Activated naive CD8-positive, alpha-beta T cell treated with anti-CD3 and anti-CD28 coated beads for 36 hours (primary cell): ENCODE measurements at places on chromosomes 4 and X. TPM values are rescaled to one million over a fixed set of nuclear protein-coding genes. Genes with fewer than 3 reads are reported as not detected.

The CYLC1 gene
- not detected for total RNA-seq

The ARHGAP6 gene
- not detected for total RNA-seq

The MAGEA8 gene
- not detected for total RNA-seq

The H2BW1 gene
- total RNA-seq, result not detected

The FRMD7 gene
- total RNA-seq, result not detected

The LPAR4 gene
- total RNA-seq, result not detected

The GATA1 gene
- not detected for total RNA-seq

The RAB9B gene
- 0.60 TPM for total RNA-seq

The AMMECR1 gene
- 11.6 TPM for total RNA-seq

The EMCN gene
- total RNA-seq, result not detected

The PNMA3 gene
- 1.9 TPM for total RNA-seq

The HERC5 gene
- total RNA-seq, result 12.2 TPM

- H3K4me3 ChIP-seq, result no peak overlapping the region
- no peaks in the 10 kb centered on the region for H3K36me3 ChIP-seq
- no peak for DNase-seq
These were observed 64.8 kb upstream of the GK2 start for GRCh38 chr4:79472693-79473438.

GRCh38 chrX:120242813-120243212, 7.8 kb upstream of the ZBTB33 start:
- peaks cover under 1% of the 10 kb centered on the region for H3K36me3 ChIP-seq
- no peaks in the 10 kb centered on the region for H3K27me3 ChIP-seq
- DNase-seq, result no peak
- no peak overlapping the region for H3K27ac ChIP-seq
- H3K4me3 ChIP-seq, result no peak overlapping the region

DNA sequence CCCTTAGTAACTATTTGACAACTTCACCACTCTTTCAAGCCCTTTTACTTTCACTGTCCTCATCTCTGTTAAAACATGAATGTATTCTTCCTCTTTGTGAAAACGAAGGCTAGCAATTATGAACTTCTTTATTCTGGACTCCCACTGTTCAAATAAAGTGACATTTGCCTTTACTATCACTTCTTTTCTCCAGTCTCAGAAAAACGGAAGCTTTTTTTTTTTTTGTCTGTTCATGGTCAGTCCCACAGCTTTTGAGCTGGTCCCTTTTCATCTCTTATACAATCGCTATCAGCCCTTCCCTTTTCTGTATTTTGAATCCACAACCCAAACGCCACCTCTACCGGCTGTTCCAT, 327.7 kb downstream of the DKK2 start:
- no peak overlapping the region for H3K27ac ChIP-seq
- H3K4me1 ChIP-seq, result no peaks in the 10 kb centered on the region
- no peak for DNase-seq
- no peaks in the 10 kb centered on the region for H3K27me3 ChIP-seq

GRCh38 chrX:149069899-149070298, 435.2 kb downstream of the IDS start:
- H3K36me3 ChIP-seq, result no peaks in the 10 kb centered on the region
- no peak overlapping the region for H3K4me3 ChIP-seq
- no peak for DNase-seq
- no peak overlapping the region for H3K27ac ChIP-seq

GRCh38 chrX:49103637-49104036, 19.9 kb downstream of the GPKOW start:
- peaks cover 4% of the 10 kb centered on the region for H3K36me3 ChIP-seq
- no peak overlapping the region for H3K27ac ChIP-seq
- no peak for DNase-seq
- H3K4me3 ChIP-seq, result no peak overlapping the region
- H3K27me3 ChIP-seq, result no peaks in the 10 kb centered on the region

GRCh38 chrX:119880076-119880475, 8.4 kb downstream of the NDUFA1 start:
- no peak for DNase-seq
- no peak overlapping the region for H3K4me3 ChIP-seq
- no peaks in the 10 kb centered on the region for H3K27me3 ChIP-seq
- H3K4me1 ChIP-seq, result peaks cover 12% of the 10 kb centered on the region
- H3K36me3 ChIP-seq, result peaks cover 7% of the 10 kb centered on the region

DNA sequence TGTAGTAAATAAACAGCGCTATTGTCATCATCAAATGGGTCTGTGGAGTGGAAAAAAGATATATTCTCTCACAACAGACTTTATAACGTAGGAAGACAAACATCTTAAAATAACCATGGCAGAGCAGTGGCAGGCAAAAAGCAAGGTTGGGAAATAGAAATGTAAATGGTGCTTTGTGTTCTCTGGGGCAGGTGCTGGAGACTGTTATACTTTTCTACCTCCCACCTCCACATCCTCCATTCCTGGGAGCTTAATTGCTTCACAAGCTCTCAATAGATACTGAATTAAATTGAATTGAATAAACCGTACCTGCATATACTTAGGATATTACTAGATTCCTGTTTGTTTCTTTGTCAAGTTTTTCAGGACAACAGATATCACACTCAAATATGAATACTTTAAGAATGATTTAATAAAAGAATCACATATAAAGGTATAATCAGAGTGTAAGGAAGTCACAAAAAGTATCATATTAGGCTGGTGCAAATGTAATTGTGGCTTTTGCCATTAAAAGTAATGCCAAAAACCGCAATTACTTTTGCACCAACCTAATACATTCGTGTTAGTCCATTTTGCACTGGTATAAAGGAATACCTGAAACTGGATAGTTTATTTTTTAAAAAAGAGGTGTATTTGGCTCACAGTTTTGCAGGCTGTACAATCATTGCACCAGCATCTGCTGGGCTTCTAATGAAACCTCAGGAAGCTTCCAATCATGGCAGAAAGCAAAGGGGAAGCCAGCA, 367.3 kb downstream of the GRIA2 start:
- H3K27ac ChIP-seq, result no peak overlapping the region
- DNase-seq, result no peak
- H3K4me1 ChIP-seq, result no peaks in the 10 kb centered on the region
- no peaks in the 10 kb centered on the region for H3K27me3 ChIP-seq
- no peaks in the 10 kb centered on the region for H3K36me3 ChIP-seq

GRCh38 chrX:119399772-119400101, 601 bp downstream of the SLC25A43 start:
- H3K36me3 ChIP-seq, result no peaks in the 10 kb centered on the region
- H3K4me1 ChIP-seq, result peaks cover 22% of the 10 kb centered on the region
- DNase-seq, result no peak
- no peak overlapping the region for H3K27ac ChIP-seq
- H3K4me3 ChIP-seq, result peak overlapping the region; percentile 73

GRCh38 chr4:5552451-5552850, 155.9 kb downstream of the EVC2 start:
- H3K27me3 ChIP-seq, result no peaks in the 10 kb centered on the region
- H3K27ac ChIP-seq, result no peak overlapping the region
- H3K4me3 ChIP-seq, result no peak overlapping the region

DNA sequence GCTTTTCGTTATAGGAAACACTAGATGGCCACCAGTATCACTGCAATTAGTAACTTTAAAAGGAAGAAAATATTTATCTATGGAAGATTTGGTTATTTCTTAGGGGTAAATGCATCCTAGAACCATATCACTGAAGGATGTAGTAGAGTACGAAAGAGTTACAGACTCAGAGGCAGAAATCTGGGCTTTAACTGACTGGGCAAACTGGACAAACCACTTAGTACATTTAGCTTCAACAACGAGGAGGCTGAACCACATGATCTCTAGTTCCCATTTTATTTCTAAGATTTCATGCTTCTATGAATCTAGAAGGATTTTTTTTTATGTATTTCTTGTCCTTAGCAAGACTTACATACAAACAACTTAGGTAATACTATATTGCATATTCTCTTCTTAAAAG, 93.0 kb downstream of the SMARCA5 start:
- H3K36me3 ChIP-seq, result peaks cover 5% of the 10 kb centered on the region
- no peak for DNase-seq
- H3K27ac ChIP-seq, result no peak overlapping the region
- no peak overlapping the region for H3K4me3 ChIP-seq

GRCh38 chr4:7813674-7814073, 126.0 kb downstream of the AFAP1 start:
- DNase-seq, result no peak
- H3K4me1 ChIP-seq, result peaks cover 6% of the 10 kb centered on the region
- H3K4me3 ChIP-seq, result no peak overlapping the region

GRCh38 chrX:20477219-20477618, 210.5 kb upstream of the RPS6KA3 start:
- H3K36me3 ChIP-seq, result no peaks in the 10 kb centered on the region
- DNase-seq, result no peak
- no peak overlapping the region for H3K4me3 ChIP-seq
- no peaks in the 10 kb centered on the region for H3K4me1 ChIP-seq
- no peak overlapping the region for H3K27ac ChIP-seq

- H3K27me3 ChIP-seq, result peaks cover 4% of the 10 kb centered on the region
- no peaks in the 10 kb centered on the region for H3K4me1 ChIP-seq
- no peak overlapping the region for H3K4me3 ChIP-seq
- no peaks in the 10 kb centered on the region for H3K36me3 ChIP-seq
- DNase-seq, result no peak
These were observed 63.3 kb upstream of the PRPS1 start for GRCh38 chrX:107565015-107565414.

- DNase-seq, result peak; percentile 39
- H3K27ac ChIP-seq, result no peak overlapping the region
- H3K27me3 ChIP-seq, result peaks cover 71% of the 10 kb centered on the region
- peaks cover 6% of the 10 kb centered on the region for H3K4me1 ChIP-seq
- no peaks in the 10 kb centered on the region for H3K36me3 ChIP-seq
- H3K4me3 ChIP-seq, result peak overlapping the region; percentile 82
These were observed 496 bp upstream of the GAB1 start for GRCh38 chr4:143335979-143336780.

- peaks cover 9% of the 10 kb centered on the region for H3K36me3 ChIP-seq
- no peaks in the 10 kb centered on the region for H3K27me3 ChIP-seq
- DNase-seq, result no peak
- H3K27ac ChIP-seq, result no peak overlapping the region
- peaks cover 40% of the 10 kb centered on the region for H3K4me1 ChIP-seq
These were observed 327.4 kb downstream of the PPP3CA start for GRCh38 chr4:101019941-101020401.

DNA sequence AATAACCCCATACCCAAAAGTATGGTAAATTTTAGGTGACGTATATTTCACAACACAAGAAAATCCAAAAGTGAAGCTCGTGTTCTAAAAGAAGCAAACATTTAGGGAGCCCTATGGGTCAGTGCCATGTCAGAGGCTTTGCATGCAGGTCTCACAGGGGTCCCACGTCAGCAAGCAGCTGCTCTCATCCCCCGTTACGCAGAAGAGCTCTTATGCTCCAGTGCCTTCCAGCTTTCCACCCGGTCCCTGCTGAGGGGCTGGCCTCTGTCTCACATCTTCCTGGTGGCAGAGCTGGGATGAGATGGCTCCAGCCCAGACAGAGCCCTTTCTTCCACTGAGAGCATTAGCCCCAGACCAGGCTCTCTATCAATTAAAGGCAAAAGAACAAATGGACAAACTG, 82.0 kb downstream of the IRF2 start:
- no peak for DNase-seq
- H3K4me1 ChIP-seq, result peaks cover 19% of the 10 kb centered on the region
- H3K27ac ChIP-seq, result no peak overlapping the region
- peaks cover 50% of the 10 kb centered on the region for H3K36me3 ChIP-seq

- no peaks in the 10 kb centered on the region for H3K4me1 ChIP-seq
- no peaks in the 10 kb centered on the region for H3K27me3 ChIP-seq
- DNase-seq, result no peak
- no peak overlapping the region for H3K4me3 ChIP-seq
- no peaks in the 10 kb centered on the region for H3K36me3 ChIP-seq
- H3K27ac ChIP-seq, result no peak overlapping the region
These were observed 34.6 kb upstream of the SMS start for GRCh38 chrX:21905953-21906352.

DNA sequence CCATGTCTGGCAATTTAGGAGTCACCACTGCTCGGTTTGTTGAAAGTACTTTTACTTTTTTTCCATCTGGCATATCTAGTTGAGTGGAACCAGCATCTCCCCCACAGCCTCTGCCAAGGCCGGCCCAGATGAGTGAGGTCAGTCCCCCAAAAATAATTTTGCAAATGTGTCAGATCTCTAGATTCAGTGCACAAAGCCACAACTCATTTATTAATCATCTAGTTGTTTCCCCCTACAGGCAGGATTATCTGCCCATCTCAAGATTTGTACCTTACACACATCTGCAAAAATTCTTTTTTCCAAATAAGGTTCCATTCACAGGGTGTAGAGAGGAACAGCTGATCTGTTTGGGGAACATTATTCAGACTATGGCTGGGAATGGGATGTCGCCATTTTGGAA, 174.0 kb upstream of the MXRA5 start:
- peaks cover 8% of the 10 kb centered on the region for H3K27me3 ChIP-seq
- no peak overlapping the region for H3K27ac ChIP-seq
- DNase-seq, result no peak
- no peaks in the 10 kb centered on the region for H3K36me3 ChIP-seq

- peak overlapping the region; percentile 86 for H3K27ac ChIP-seq
- H3K36me3 ChIP-seq, result peaks cover 22% of the 10 kb centered on the region
- H3K27me3 ChIP-seq, result no peaks in the 10 kb centered on the region
- H3K4me3 ChIP-seq, result no peak overlapping the region
- peaks cover 70% of the 10 kb centered on the region for H3K4me1 ChIP-seq
These were observed 23.2 kb downstream of the TNIP3 start for GRCh38 chr4:121140716-121141460.

GRCh38 chr4:87088186-87088585, 132.2 kb downstream of the KLHL8 start:
- no peak overlapping the region for H3K4me3 ChIP-seq
- no peak for DNase-seq
- no peak overlapping the region for H3K27ac ChIP-seq
- H3K36me3 ChIP-seq, result peaks cover 6% of the 10 kb centered on the region

DNA sequence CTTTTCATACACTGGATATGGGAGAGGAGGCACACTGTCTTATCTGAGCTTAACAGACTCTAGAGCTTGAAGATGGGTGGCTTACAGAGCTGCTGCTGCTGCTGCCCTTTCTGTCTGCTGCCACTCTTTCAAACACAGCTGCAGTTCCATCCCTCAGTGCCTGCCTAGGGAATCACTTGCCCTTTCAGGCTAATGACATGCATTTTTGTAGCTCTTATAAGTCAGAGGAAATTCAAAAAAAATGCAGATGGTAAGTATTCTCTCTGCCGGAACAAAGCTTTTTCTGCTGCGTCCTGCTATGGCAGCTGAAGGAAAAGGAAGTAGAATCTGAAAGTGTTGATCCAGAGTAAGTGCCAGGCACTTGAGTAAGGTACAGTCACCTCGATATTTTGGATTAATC, 460.4 kb upstream of the DIAPH2 start:
- DNase-seq, result no peak
- H3K27me3 ChIP-seq, result no peaks in the 10 kb centered on the region
- no peak overlapping the region for H3K4me3 ChIP-seq
